Umbilical cord (tissue), 2 donors: ENCODE measurements at places on chromosomes 7 and 10. TPM values are rescaled to one million over a fixed set of nuclear protein-coding genes. Genes with fewer than 3 reads are reported as not detected.
A peak's percentile ranks its signal among the peaks of the same experiment; 100 is the strongest.

DNA sequence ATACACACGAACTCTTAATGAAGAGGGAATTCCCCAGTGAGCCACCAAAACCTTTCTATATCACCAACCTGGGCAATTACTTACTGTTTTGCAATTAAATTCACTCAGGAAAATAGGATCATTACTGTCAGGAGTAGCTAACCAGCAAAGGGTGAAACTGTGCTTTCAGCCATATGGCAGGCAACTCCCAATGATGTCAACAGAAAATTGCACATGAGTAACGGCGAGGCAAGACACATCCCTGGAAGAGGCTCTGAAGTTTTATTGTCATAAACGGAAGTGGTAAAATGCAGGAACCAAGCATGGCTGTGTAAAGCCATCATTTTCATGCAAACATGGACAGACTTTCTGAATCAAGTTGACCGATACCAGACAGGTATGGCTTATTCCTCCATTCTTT, 548.9 kb upstream of the AUTS2 start:
- DNase-seq, result no peak

DNA sequence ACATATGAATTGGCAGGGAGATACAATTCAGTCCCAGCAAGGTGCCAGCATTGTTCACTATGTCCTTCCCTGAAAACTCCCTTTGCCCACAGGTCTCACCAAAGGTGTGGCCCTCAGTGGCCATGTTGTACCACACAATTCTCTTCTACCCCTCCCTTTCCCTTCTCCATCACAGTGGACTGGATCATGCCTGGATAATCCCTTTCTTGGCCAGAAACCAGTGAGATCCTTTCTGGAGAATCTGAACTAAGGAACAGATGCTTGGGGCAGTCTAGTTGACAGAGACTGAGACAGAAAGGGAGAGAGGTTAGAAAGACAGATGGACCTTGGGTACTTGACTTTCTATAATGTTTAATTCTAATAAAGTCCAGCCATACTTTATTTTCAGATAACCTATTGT, 9.5 kb downstream of the NMT2 start:
- DNase-seq, result peak; percentile 33

- peak; percentile 85 for DNase-seq
Measured at GRCh38 chr7:143934526-143935325, at the start of gene OR2F2. TSS of gene OR2F2 (plus strand) at chr7:143935233. CDS start at chr7:143935233, 0 bp downstream.

DNA sequence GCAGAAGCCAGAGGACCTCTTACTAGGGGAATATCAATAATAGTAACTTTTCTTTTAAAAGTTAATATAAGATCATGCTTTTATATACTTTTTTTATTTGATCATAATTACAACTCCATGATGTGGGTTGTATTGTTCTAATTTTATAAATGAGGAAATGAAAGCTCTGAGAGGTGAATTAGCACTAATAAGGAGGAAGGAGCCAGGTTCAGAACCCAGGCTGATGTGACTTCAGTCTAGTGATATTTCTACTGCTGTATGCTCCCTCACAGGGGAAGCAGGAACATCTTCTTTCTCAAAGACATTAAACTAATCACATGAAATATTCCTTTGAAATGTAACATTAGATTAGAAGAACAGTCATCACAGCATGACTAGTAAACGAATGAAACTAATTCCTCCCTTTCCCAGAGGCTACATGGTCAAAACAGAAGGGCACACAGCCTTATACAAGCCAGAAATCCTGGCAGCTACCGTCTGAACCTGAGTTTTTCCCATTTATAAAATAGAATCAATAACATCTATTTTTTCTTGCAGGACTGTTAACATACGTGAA, 81.4 kb upstream of the GJD4 start:
- DNase-seq, result no peak

- peak; percentile 6 for DNase-seq
Measured at GRCh38 chr7:14988941-14989340, 86.4 kb upstream of the DGKB start.

CUZD1 gene
- not detected for total RNA-seq

DNA sequence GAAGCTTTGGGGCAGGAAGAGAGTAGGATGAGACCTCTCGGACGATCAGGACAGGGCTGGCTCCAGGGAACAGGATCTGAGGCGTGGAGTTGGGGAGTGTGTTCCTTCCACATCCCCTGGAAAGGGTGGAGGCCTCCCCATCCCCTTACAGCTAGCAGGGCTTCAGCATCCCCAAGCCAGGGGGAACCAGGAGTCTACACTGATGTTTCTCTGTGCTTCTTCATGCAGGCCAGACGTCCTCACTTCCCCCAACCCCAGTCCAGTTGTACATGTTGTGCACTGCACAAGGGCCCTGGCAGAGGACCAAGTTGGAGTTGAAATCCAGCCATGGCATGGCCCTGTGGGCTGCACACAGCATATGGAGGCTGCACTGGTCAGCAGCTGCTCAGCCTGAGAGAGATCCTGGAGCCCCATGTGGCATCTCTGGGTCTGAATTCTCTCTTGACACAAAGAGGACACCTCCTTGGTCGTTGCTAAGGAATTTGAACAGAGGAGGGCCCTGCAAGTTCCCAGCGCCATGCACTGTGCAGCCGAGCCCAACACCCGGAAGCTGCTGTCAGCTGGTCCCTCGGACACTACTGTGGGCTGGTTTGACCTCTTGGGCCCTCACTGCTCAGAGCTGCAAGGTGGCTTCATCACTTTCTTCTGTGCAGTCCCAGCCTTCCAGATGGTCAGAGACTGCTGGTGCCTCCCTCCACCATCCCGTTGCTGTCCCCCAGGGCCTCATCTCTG, 181.1 kb downstream of the DNAJB6 start:
- no peak for DNase-seq

- no peak for DNase-seq
Measured at GRCh38 chr10:120336306-120336910, 120.6 kb upstream of the PLPP4 start.

GRCh38 chr7:92934096-92934495, 97.7 kb upstream of the CDK6 start:
- peak; percentile 74 for DNase-seq

SFTPA1 gene
- total RNA-seq, result 0.48 TPM

DNA sequence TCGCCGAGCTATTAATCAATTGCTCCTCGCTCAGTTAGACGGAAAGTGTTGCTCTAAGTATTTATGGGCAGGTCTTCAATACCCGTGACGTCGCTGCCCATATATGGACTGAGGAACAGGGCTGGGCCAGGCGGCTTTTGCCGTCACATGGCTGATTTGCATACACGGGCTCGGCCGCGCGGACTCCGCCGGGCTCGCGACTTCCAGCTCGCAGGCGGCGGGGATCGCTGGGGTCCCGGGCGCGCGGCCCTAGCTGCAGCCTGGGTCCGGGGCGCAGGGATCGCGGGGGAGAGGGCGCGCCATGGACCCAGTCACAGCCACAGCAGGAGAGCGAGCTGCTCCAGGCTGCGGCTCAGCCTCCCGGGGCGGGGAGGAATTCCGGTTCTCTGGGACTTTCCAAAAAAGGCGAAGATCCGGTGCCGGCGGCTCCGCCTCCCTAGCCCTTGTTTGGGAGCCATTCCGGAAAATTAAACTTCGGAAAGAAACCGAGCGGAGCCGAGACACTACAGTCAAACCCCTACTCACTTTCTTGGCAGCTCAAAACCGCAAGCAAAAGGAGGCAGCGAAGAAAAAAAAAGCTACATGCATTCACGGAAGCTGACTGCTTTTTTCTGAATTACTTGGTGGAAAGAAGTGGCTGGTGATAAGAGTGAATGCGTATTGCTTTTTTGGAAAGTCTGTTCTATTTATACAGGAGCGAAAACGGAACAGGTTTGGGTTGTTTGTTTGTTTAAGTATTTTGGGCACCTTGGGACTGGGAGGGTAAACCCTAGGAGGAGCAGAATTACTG, at the start of gene EGR2:
Gene EGR2, minus strand, starts transcription at position 36 of the 790 bp plus-strand sequence. CDS start 337 bp downstream, outside the sequence.
- DNase-seq, result peak; percentile 97

DNA sequence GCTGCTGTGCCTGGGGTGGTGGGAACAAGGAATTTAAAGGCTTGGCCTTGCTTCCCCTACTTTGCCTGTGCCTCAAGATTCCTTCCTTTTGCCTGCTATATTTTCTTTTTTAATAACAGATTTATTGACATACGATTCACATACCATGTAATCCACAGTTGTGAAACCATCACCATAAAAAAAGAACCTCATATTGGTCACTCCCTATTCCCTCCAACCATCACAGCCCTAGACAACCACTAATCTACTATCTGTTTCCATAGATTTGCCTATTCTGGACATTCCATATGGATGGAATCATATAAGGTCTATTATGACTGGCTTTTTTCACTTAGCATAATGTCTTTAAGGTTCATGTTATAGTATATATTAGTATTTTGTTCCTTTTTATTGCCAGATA, 59.3 kb upstream of the TRIM8 start:
- DNase-seq, result no peak
